Ovary (tissue), 10 donors: ENCODE measurements at places on chromosomes 5 and 9. TPM values are rescaled to one million over a fixed set of nuclear protein-coding genes. Genes with fewer than 3 reads are reported as not detected.

CCIN gene
- total RNA-seq = not detected

MARCHF11 gene
- total RNA-seq = not detected

GABBR2 gene
- total RNA-seq = not detected

TJP2 gene
- total RNA-seq = 71.7 TPM

PHF2 gene
- total RNA-seq = 45.4 TPM

ACOT12 gene
- total RNA-seq = not detected

PCDHB4 gene
- total RNA-seq = 8.4 TPM

BAG1 gene
- total RNA-seq = 60.1 TPM

PCSK1 gene
- 1.9 TPM for total RNA-seq

C5orf47 gene
- total RNA-seq = not detected

GRCh38 chr9:99803694-99804093 is 18.0 kb upstream of the NR4A3 start:
- H3K36me3 ChIP-seq = no peaks in the 10 kb centered on the region
- H3K27me3 ChIP-seq = no peaks in the 10 kb centered on the region
- H3K4me3 ChIP-seq = no peak overlapping the region
- no peak for DNase-seq
- H3K27ac ChIP-seq = no peak overlapping the region

- no peaks in the 10 kb centered on the region for H3K27me3 ChIP-seq
- no peak overlapping the region for H3K27ac ChIP-seq
- H3K36me3 ChIP-seq = no peaks in the 10 kb centered on the region
- no peaks in the 10 kb centered on the region for H3K4me1 ChIP-seq
- no peak overlapping the region for H3K4me3 ChIP-seq
These were observed 122.0 kb downstream of the DRD1 start for GRCh38 chr5:175321927-175322532.

GRCh38 chr9:126198854-126199253 is 127.8 kb upstream of the MVB12B start:
- no peaks in the 10 kb centered on the region for H3K4me1 ChIP-seq
- H3K27ac ChIP-seq = no peak overlapping the region
- H3K27me3 ChIP-seq = no peaks in the 10 kb centered on the region
- H3K4me3 ChIP-seq = no peak overlapping the region
- H3K36me3 ChIP-seq = no peaks in the 10 kb centered on the region
- no peak for DNase-seq

DNA sequence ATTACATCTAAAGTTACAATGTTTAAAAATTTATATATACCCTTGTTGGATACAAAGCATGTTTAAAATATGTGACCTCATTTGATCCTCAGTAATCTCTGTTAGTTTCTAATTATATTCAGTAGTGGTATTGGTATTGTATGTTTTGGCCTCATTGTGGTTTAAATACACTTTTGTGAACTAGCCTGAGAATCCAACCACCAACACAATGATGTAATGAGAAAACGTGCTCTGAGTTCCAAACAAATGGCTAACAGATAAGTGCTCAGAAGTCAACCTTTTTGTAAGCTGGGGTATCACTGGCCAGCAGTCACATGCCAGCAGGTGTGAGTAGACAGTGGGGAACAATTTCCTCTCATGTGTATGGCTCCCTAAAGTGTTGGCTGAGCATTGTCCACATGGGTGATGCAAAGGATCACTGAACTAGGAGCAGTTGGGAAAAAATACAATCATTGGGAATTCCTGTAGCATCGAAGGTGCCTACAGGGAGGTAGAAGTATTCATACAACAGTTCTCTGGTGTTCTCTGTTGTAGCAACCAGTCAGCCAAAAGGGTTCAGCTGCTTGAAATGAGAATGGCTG is 56.1 kb downstream of the DOCK8 start:
- H3K36me3 ChIP-seq = no peaks in the 10 kb centered on the region
- no peak overlapping the region for H3K27ac ChIP-seq
- H3K4me3 ChIP-seq = no peak overlapping the region
- DNase-seq = no peak
- no peaks in the 10 kb centered on the region for H3K27me3 ChIP-seq
- no peaks in the 10 kb centered on the region for H3K4me1 ChIP-seq

DNA sequence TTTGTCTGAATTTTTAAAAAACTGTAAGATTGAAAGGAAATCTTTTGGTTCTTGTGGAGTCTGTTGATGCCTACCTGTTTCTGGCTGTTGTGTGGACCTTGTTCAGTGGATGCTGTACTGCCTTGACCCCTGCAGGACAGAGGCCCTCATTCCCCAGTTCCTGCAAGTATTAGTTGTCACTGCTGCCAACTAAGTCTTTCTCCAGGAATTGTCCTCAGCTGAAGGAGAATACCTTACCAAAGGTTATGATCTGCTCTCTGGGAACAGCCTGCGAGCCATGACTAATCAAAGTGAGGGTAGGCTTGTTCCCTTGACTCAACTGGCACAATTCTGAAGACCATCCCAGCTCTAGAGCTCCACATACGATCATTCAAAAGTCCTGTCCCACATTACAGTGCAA is 145.3 kb upstream of the FST start:
- H3K27me3 ChIP-seq = no peaks in the 10 kb centered on the region
- no peak overlapping the region for H3K4me3 ChIP-seq
- no peak overlapping the region for H3K27ac ChIP-seq
- DNase-seq = no peak

DNA sequence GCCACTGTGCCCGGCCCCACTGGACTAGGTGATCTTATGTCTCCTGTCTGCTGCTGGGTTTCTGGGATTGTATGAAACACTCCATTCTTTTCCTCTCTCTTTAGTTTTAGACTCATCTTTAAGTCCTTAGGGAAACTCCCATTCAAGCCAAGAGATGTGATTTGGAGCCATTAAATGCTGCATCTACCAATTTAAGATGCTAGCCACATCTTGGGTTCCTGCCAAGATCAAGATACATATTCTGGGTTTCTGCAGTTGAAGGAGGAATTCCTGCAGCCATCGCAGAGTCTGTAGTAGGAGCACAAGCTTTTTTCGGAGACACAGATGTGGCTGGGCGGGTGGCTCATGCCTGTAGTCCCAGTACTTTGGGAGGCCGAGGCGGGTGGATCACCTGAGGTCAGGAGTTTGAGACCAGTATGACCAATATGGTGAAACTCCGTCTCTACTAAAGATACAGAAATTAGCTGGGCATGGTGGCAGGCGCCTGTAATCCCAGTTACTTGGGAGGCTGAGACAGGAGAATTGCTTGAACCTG is 23.2 kb downstream of the STXBP1 start:
- DNase-seq = no peak
- peaks cover 2% of the 10 kb centered on the region for H3K4me1 ChIP-seq
- no peaks in the 10 kb centered on the region for H3K36me3 ChIP-seq
- no peaks in the 10 kb centered on the region for H3K27me3 ChIP-seq
- H3K27ac ChIP-seq = no peak overlapping the region

DNA sequence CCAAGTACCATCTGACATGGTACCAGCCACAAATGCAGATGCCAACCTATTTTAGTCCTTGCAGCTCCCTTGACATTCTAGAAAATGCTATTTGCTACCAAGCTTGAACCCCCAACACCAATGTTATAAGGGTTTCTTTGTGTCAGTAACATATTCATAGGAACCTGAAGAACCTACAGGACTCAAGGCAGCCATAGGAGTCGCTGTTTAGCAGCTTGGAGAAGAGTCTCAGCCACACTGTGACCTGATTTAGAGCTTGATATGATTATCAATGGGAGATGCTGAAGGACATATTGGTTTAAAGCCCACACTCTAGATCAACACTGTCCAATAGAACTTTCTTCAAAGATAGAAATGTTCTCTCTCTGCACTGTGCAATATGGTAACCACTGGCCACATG is 6.4 kb upstream of the ZFR start:
- no peaks in the 10 kb centered on the region for H3K27me3 ChIP-seq
- no peak overlapping the region for H3K27ac ChIP-seq
- H3K4me3 ChIP-seq = no peak overlapping the region
- no peaks in the 10 kb centered on the region for H3K4me1 ChIP-seq

DNA sequence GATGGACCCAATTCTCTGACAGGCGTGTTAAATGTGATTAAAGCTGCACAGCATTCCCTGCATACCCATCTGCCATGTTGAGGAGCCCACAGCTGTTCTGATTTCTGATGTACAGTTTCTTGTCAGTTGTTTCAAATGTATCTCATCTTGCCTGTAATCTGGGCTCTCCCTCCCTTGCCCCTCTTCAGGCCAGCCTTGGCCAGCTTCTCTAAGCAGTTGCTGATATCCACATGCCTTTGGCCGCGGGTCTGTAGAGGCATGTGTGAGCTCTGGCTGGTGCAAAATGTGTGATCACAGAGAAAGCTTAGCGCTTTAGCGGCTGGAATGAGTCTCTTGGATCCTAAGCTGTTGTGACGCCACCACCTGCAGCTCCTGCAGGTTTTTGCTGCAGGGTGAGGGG is 332.0 kb downstream of the MLLT3 start:
- no peaks in the 10 kb centered on the region for H3K36me3 ChIP-seq
- H3K27ac ChIP-seq = no peak overlapping the region
- no peak for DNase-seq
- no peak overlapping the region for H3K4me3 ChIP-seq
- no peaks in the 10 kb centered on the region for H3K4me1 ChIP-seq

DNA sequence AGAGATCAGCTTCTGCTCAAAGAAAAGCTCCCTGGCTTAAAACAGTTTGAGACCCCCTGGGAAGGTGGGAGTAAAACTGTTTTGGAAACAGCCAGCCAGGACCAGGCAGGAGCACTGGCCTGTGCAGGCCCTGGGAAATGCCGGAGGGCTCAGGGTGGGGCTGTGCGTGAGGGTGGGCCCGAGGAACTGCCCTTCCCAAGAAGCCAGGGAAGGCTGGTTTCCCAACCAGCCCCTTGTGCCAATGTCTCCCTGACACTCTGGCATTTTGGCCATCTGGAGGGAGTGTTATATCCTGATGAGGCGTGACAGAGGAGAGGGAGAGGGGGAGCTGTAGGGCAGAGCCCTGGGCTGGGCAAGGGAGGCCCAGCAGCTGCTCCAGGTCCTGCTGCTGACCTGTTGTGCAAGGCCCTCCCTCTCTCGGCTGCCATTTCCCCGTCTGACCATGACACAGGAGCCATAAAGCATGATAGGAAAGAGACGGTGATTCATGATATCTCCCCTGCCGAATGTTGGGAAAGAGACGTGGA is 16.1 kb downstream of the OLFML2A start:
- H3K4me1 ChIP-seq = peaks cover 4% of the 10 kb centered on the region
- no peak overlapping the region for H3K4me3 ChIP-seq
- peak; percentile 84 for DNase-seq
- no peaks in the 10 kb centered on the region for H3K27me3 ChIP-seq
- no peaks in the 10 kb centered on the region for H3K36me3 ChIP-seq

GRCh38 chr5:29524227-29524626 is 1669.3 kb upstream of the CDH6 start:
- H3K27me3 ChIP-seq = no peaks in the 10 kb centered on the region
- no peak overlapping the region for H3K4me3 ChIP-seq
- no peak overlapping the region for H3K27ac ChIP-seq
- H3K4me1 ChIP-seq = no peaks in the 10 kb centered on the region
- H3K36me3 ChIP-seq = no peaks in the 10 kb centered on the region
- DNase-seq = no peak

GRCh38 chr9:28926306-28926705 is 1353.0 kb upstream of the C9orf72 start:
- no peak overlapping the region for H3K27ac ChIP-seq
- no peaks in the 10 kb centered on the region for H3K36me3 ChIP-seq
- no peak overlapping the region for H3K4me3 ChIP-seq
- DNase-seq = no peak
- no peaks in the 10 kb centered on the region for H3K4me1 ChIP-seq

DNA sequence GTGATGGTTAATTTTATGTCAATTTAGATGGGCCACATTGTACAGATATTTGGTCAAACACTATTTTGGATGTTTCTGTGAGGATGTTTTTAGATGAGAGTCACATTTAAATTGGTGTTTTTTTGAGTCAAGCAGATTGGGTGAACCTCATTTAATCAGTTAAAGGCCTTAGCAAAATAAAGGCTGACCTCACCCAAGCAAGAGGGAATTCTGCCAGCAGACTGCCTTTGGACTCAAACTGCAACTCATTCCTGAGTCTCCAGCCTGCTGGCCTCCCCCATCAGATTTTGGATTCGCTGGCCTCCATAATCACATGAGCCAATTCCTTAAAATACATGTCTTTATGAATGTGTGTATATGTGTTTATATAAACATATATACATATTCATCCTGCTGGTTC is 282.7 kb upstream of the POU5F2 start:
- no peaks in the 10 kb centered on the region for H3K27me3 ChIP-seq
- H3K36me3 ChIP-seq = no peaks in the 10 kb centered on the region
- no peak overlapping the region for H3K4me3 ChIP-seq
- no peaks in the 10 kb centered on the region for H3K4me1 ChIP-seq
- DNase-seq = no peak

DNA sequence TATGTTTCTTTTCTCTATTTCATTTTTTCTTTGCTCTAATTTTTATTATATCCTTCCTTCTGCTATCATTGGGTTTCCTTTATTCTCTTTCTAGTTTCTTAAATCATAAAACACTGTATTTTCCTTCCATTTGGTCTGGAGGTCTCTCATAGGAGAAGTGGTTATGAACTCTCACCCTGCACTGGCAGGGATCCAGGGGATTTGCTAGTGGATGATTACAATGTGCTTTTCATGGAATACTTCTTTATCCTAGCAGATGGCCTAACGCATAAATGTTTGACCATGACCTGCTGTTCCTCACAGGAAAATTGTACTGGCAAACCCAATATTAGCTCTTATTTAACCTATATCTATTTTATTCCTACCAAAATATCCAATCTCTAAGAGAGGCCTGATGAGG is 31.5 kb upstream of the SGCD start:
- no peak overlapping the region for H3K27ac ChIP-seq
- H3K4me1 ChIP-seq = no peaks in the 10 kb centered on the region
- H3K27me3 ChIP-seq = no peaks in the 10 kb centered on the region
- no peaks in the 10 kb centered on the region for H3K36me3 ChIP-seq
- no peak overlapping the region for H3K4me3 ChIP-seq

DNA sequence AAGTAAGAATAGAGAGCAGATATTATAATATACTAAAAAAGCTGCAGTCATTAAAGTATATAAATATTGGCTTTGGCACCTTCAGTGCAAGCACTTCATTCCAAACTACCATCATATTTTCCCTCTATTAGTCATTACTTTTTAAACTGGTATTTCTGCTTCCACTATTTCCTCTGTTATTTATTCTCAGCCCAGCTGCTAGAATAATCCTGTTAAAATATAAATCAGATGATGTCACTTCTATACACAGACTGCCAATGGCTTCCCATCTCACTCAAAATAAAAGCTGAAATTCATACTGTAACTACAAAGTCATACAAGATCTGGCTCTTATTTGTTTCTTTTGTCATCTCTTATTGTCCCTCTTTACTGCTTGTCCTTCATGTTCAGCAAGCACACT is 432.9 kb downstream of the TLE4 start:
- H3K4me3 ChIP-seq = no peak overlapping the region
- H3K36me3 ChIP-seq = no peaks in the 10 kb centered on the region
- DNase-seq = no peak
- H3K27ac ChIP-seq = no peak overlapping the region
- H3K27me3 ChIP-seq = no peaks in the 10 kb centered on the region

DNA sequence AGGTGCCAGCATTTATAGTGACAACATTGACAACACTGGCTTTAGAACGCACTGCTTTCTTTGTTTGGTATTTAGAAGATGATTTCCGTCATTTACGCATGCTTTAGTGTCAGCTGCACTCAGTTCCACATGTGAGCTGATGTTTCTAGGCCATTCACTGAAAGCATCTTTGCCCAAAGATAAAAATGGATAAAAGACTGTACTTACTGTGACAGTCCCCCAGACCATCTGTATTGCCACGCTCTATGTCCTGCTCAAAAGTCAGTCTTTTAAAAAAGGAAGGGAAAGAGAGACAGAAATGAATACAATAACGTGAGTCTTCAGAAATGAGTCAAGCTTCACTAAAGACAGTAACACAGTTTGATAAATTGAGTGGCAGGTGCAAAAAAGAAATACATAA is 99.3 kb downstream of the SEMA6A start:
- H3K27ac ChIP-seq = no peak overlapping the region
- H3K4me3 ChIP-seq = no peak overlapping the region
- H3K36me3 ChIP-seq = no peaks in the 10 kb centered on the region
- H3K27me3 ChIP-seq = no peaks in the 10 kb centered on the region
- H3K4me1 ChIP-seq = no peaks in the 10 kb centered on the region

GRCh38 chr9:86116425-86116824 is 17.1 kb upstream of the GOLM1 start:
- no peak overlapping the region for H3K4me3 ChIP-seq
